ENCODE measurements at places on chromosomes 13 and 19.
A peak's percentile ranks its signal among the peaks of the same experiment; 100 is the strongest.

GRCh38 chr19:2282062-2282861, at the start of gene PEAK3:
TSS of gene PEAK3 (minus strand) at chr19:2282175. CDS start at chr19:2280931, 1,244 bp downstream.
- no peak for DNase-seq

DNA sequence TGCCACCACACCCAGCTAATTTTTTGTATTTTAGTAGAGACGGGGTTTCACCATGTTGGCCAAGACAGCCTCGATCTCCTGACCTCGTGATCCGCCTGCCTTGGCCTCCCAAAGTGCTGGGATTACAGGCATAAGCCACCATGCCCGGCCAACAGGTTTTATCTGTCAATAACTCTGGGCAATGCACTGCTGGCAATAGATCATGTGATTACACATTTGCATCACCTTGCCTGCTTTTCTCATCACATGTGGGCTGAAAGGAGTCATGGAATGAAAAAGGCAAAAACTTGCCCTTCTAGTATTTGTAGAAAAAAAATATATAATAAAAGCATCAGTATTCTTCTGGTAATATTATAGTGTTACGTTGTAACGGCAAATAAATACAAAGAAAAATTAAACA, 164.5 kb downstream of the NHLRC3 start:
- no peak for DNase-seq

DNA sequence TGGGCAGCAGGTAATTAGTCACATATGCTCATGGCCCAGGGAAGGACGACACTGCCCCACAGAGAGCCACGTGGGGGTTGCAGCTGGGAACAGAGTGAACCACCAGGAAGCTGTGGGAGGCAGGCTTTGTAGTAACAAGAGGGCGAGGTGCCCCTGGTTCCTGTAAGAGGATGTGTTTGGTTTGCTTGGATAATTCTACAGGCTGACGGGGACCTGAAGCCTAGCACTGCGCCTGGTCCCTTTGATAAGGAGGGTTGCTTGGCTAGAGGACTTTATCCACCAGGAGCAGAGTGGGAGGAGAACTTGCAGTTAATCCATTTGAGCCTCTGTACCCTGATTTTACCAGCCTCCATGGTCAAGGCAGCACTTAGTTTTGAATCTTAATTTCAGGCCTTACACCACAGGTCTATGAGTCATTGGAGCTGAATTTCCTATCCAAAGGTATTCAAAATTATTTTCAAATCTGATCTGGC, 67.4 kb upstream of the CLDN10 start:
- DNase-seq, result no peak

DNA sequence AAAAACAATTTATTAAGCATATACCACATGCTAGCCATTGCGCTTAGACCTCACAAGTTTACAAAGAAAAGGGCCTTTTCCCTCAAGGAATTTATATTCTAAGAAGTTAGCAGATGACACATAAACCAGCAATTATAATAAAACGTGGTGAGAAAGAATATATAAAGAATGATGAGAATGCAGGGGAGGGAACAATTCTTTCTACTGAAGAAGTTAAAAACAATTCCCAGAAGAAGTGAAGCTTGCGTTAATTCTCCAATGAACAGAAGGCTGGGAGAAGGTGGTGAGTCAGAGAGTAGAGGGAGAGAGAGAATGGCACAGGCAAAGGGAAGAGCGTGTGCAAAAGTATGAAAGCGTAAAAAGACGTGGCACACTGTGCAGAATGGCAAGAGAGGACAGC, 69.5 kb upstream of the ZDHHC20 start:
- no peak for DNase-seq

- DNase-seq, result no peak
These were observed 110.3 kb downstream of the KDM4B start for GRCh38 chr19:5079071-5079774.

DNA sequence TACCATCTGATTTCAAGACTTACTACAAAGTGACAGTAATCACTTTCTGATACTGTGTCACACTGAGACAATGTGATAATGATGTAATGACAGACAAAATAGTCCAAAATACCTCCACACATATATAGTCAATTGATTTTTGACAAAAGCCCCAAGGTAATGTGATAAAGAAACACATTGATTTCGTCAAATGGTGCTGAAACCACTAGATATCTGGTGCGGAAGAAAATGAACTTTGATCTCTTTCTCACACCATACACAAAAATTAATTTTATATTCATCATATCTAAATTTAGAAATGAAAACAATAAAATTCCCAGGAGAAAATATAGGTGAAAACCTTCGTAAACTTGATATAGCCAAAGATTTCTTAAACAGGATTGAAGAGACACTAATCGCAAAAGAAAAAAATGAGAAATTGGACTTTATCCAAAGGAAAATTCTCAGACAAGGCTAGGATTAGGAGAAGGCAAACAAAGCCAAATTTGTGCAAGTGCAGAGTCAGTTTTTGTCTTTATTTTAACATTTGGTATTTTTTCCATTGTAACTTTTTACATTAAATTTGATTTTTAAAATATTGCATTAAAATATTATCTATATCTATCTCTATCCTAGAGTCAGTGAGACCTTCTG, 739.9 kb downstream of the DIAPH3 start:
- DNase-seq, result peak; percentile 6

DNA sequence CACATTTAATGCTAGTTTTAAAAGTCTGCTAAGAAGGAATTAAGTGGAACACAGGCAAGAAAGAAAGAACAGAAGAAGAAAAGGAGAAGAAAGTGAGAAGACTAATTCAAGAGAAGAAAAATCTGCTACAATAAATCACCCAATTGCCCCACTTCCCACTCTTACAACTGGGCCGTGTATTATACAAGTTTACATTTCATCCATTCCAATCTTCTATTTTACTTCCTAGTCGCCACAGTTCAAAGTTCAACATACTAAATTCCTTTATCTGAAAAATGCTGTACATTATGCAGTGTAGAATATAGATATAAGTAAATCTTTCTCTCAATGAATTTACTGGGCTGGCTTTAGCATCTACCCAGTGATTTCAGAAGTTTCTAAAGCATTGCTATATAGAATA, 328.2 kb downstream of the DIAPH3 start:
- no peak for DNase-seq

DNA sequence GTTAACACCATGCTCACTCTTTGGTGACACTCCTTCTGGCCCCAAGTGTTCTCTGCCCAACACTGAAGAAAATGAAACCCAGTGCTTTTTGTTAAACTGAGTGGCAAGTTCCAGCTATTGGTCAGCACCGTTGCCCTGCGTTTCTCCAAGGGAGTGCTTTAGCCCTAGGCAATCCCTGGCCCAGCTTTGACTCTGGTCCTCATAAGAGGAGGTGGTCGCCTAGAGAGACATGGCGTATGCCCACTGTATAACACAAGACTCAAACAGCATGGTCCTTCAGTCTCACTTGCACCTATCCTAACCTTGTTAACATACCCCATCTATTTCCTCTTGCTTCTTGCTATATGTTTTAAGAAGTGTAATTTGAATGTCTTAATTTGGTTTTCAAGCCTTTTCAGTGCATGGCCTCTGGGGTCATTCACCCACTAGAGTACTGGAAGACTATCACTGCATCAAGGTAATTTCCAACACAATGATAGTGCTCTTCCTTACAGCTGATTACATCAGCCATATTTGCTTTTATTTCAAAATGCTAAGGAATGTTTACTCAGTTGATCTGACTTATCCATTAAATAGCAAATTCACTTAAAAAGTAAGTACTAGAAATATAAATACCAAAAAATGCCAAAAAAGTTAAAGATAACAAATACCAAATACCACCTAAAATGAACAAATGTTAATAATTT, 190.5 kb upstream of the SOX21 start:
- no peak for DNase-seq

GRCh38 chr19:8631425-8631819, 989 bp downstream of the NFILZ start:
- no peak for DNase-seq

GRCh38 chr13:46354156-46355087, 32.6 kb downstream of the RUBCNL start:
- peak; percentile 86 for DNase-seq

GRCh38 chr13:50548586-50548985, 294.9 kb downstream of the DLEU7 start:
- DNase-seq, result no peak

- peak; percentile 32 for DNase-seq
These were observed 94.9 kb upstream of the MCF2L start for GRCh38 chr13:112873851-112874750.

GRCh38 chr19:38739440-38740256, 4.6 kb downstream of the CAPN12 start:
- DNase-seq, result no peak

DNA sequence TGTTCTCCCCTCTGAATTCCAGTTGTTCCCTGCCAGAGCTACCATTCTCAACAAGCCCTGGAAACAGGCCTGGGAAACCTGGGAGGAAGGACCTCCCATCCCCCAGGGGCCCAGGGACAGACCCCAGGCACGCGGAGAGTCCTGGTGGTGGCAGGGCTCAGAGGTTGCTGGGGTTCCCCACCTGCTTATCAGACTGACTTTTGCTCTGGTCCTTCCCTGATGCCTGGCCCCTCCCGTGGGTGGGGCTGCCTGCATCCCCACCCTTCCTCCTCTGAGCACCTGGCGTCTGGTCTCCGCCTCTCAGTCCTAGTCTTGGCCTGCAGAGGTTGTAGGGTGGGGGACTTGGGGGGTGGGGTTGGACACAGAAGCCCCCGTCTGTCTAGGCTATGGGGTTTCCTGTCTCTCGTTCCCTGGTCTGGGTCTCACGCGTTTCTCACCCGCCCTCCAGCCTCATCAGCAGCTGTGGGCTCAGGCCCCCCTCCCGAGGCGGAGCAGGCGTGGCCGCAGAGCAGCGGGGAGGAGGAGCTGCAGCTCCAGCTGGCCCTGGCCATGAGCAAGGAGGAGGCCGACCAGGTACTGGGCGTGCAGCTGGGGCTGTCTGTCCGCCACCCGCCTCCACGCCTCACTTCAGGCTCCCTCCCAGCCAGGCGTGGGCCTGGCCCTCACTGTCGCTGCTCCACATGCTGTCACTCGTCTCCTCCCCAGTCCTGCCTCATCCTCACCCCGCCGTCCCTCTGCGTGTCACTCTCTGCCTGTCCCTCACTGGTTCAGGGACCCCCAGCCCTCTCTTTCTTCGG, 13.6 kb downstream of the EPN1 start:
- no peak for DNase-seq

GRCh38 chr13:98315902-98316301, 138.8 kb upstream of the RNF113B start:
- no peak for DNase-seq

- peak; percentile 47 for DNase-seq
These were observed 5.3 kb downstream of the DHPS start for GRCh38 chr19:12676384-12676792.

- no peak for DNase-seq
These were observed 369.2 kb downstream of the GPC5 start for GRCh38 chr13:91767651-91768050.

DNA sequence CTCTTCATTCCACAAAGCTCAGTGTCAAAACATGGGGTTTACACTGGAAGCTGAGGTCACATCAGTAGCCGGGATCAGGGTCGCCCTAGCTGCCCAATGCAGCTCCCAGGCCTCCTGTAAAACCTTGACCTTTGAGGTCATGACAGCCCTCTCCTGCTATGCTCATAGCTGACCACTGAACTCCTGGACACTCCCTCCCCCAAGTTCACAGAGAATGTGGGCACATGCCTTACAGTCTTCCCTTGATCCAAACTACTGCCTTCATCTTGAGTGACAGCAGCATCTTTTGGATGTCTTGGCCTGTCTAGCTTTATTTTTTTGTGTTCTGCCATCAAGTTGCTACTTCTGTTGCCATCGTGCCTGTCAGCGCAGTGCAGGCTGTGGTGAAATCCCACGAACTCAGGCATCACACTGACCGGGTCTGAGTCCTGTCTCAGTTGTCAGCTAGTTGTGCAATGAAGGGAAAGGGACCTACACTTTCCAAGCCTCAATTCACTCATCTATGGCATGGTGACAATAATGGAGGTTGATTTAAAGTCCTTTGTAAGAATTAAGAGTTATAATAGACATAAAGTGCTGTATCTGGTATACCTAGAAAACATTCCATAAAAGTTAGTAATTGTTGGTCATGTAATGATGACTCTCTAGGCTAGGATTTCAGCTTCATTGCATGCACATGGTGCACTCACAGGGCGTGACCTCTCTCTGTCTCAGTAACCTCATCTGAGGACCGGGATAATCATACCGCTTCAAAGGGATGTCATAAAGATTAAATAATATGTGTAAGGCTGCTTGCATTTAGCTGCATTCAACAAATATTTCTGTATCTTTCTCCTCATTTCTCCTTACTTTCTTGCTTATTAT, 16.4 kb upstream of the ALOX5AP start:
- DNase-seq, result peak; percentile 67

- DNase-seq, result no peak
These were observed 656.9 kb upstream of the MIR17HG start for GRCh38 chr13:90690458-90691080.

GRCh38 chr19:6020972-6021805, 43.2 kb upstream of the RANBP3 start:
- no peak for DNase-seq

- no peak for DNase-seq
These were observed 349 bp downstream of the BCL2L12 start for GRCh38 chr19:49666120-49666444.

DNA sequence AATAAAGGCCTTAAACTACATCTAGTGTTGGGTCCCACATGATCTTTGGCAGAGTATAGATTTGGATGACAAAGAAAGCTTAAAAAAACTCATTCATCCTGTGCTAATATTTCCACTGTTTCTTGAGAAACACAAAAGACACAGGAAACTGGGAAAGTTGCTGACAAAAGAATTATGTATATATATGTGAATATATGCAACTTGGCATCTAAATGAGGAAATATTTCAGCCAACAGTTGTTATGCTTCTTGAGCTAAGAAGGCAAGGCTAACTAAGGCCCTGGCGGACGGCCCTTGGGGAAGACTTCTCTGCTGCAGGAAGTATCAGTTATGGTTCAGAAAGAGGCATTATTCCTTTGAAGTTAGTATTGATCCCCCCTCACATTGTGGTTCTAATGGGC, 491.8 kb downstream of the DIAPH3 start:
- no peak for DNase-seq

DNA sequence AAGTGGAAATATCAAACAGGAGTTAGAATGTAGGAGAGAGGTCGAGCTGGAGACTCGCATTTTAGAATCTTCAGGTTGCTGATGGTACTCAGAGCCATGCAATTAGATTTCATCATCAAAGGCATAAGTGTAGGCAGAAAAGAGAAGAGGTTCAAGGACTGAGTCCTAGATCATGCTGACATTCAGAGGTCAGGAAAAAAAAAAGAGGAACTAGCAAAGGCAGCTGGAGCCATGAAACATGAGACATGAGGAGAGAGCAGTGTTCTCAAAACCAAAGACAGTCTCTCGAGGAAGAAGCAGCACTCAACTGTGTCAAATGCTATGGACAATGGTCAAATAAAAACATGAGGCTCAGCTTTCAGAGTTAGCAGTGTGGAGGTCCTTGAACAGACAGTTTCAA, 12.4 kb upstream of the TPP2 start:
- DNase-seq, result no peak

All from fibroblast of the conjunctiva (primary cell).